Left lung (tissue), 14 donors: ENCODE measurements at places on chromosomes 11 and 22. TPM values are rescaled to one million over a fixed set of nuclear protein-coding genes. Genes with fewer than 3 reads are reported as not detected.

The POU2F3 gene
- total RNA-seq = 3.3 TPM

The DCDC1 gene
- total RNA-seq = 0.09 TPM

The RAG1 gene
- total RNA-seq = 0.50 TPM

GRCh38 chr11:12536566-12536965, 137.7 kb upstream of the TEAD1 start:
- peaks cover 2% of the 10 kb centered on the region for H3K4me1 ChIP-seq
- H3K36me3 ChIP-seq = peaks cover 9% of the 10 kb centered on the region
- H3K27me3 ChIP-seq = no peaks in the 10 kb centered on the region
- no peak overlapping the region for H3K27ac ChIP-seq
- DNase-seq = no peak

The TBC1D22A gene
- total RNA-seq = 33.5 TPM

DNA sequence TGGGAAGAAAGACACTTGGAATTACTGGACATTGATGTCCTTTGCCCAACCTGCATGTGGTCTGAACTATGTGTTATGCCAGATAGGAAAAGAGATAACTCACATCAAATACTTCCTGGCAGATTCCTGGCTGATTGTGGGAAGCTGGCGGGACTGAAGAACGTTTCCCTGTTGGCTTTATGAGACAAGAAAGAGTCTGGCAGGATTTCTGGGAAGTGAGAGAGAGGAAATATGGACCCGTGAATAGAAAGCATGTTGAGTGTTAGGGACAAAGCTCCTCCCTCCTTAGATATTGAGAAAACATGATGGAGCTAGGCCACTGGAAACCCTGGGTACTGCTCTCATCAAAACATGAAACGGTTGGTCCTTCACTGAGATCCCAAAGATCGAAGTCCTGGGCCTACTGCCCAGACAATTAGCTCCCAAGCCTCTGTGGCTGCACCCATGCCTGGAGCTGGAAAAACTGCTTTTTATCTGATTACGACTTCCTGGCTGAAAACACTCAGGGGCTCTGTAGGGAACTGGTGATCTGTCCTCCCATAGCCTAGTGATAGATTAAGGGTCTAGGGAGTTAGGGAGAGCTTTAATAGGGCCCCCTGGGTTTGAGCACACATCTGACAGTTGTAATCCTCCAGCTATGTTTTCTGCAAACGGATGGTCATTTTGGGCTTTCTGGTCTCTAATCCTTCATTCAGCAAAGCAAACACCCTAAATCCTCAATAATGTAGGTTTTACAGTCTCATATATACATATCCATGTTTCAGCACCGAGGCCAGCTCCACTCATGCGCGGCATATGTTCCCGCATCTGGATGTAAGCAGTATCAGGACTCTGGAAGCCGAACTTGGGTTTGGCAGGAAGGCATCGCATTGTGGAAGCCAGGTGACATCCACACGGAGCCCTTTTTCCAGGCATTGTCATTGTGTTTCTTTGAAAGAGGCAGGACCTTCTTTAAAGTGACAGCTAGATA, 6.1 kb upstream of the B3GAT1 start:
- no peak overlapping the region for H3K4me3 ChIP-seq
- peaks cover 2% of the 10 kb centered on the region for H3K27me3 ChIP-seq
- no peaks in the 10 kb centered on the region for H3K36me3 ChIP-seq
- H3K27ac ChIP-seq = no peak overlapping the region

DNA sequence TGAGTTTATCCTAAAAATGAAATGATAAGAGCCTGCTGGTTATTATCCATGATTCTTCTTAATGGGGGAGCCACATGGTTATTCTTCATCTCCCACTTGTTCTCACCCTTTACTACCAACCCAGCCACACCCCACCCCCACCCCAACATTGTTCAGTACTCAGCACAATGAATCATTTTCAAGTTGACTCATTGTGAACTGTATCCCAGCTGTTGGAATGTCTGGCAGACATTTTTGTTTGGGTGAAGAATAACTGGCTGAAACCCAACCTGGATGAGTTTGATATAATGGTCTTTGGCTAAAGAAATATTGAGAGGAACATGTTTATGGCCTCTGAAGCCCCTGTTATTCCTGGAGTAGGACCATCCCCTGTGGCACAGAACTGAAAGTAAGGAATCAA, 136.2 kb downstream of the ELP4 start:
- DNase-seq = no peak
- H3K27ac ChIP-seq = no peak overlapping the region
- H3K4me1 ChIP-seq = peaks cover 4% of the 10 kb centered on the region

- no peak overlapping the region for H3K27ac ChIP-seq
- peaks cover 25% of the 10 kb centered on the region for H3K4me1 ChIP-seq
- peaks cover 13% of the 10 kb centered on the region for H3K27me3 ChIP-seq
- DNase-seq = no peak
These were observed 5.6 kb downstream of the NECTIN1 start for GRCh38 chr11:119723243-119723951.

The GPHA2 gene
- not detected for total RNA-seq

DNA sequence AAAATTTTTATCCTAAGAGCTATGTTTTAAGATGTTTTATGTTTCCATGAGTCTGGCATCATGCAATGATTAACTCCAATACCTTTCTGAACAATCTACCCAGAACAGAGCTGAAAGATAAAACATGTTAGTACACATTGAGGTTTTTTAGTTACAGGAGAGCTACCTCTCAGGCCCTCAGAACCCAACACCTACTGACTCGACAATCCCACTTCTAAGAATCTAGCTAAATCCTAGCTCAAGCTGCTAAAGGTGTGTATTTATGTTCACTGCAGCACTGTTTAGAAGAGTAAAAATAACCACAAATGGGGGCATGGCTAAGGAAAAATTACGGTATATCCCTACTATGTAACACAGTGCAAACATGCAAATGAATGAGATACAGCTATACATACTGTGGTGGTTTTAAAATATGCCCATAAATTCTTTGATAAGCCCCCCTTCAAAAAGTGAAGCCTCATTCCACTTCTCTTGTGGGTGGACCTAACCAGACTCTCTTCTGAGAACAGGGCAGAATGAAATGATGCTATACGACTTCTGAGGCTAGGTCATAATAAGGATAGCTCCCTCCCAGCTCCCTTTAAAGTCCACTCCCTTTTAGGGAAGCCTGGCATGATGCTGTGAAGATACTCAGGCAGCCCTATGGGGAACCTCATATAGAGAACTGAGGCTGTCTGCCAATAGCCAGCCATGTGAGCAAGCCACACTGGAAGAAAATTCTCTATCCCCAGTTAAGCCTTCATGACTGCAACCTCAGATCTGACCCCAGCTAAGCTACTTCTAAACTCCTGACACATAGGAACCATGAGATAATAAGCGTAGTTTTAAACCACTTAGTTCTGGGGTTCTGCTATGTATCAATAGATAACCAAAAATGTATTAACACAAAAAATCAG, 29.5 kb downstream of the TMEM123 start:
- H3K27me3 ChIP-seq = no peaks in the 10 kb centered on the region
- DNase-seq = no peak
- no peaks in the 10 kb centered on the region for H3K36me3 ChIP-seq
- no peaks in the 10 kb centered on the region for H3K4me1 ChIP-seq
- H3K27ac ChIP-seq = no peak overlapping the region

- H3K27me3 ChIP-seq = no peaks in the 10 kb centered on the region
- H3K4me1 ChIP-seq = no peaks in the 10 kb centered on the region
- H3K4me3 ChIP-seq = no peak overlapping the region
- H3K36me3 ChIP-seq = no peaks in the 10 kb centered on the region
- no peak overlapping the region for H3K27ac ChIP-seq
- DNase-seq = no peak
These were observed 666.4 kb downstream of the BRD1 start for GRCh38 chr22:49161002-49161850.

GRCh38 chr11:83249972-83250593, 36.1 kb downstream of the CCDC90B start:
- no peak overlapping the region for H3K27ac ChIP-seq
- H3K4me1 ChIP-seq = no peaks in the 10 kb centered on the region
- no peaks in the 10 kb centered on the region for H3K36me3 ChIP-seq
- no peak overlapping the region for H3K4me3 ChIP-seq
- no peaks in the 10 kb centered on the region for H3K27me3 ChIP-seq
- DNase-seq = peak; percentile 40

GRCh38 chr11:117670443-117670842, 126.6 kb downstream of the DSCAML1 start:
- no peaks in the 10 kb centered on the region for H3K36me3 ChIP-seq
- H3K27me3 ChIP-seq = no peaks in the 10 kb centered on the region
- no peaks in the 10 kb centered on the region for H3K4me1 ChIP-seq
- no peak overlapping the region for H3K4me3 ChIP-seq
- no peak overlapping the region for H3K27ac ChIP-seq

The PDGFD gene
- total RNA-seq = 2.1 TPM

The KCTD14 gene
- 17.7 TPM for total RNA-seq

DNA sequence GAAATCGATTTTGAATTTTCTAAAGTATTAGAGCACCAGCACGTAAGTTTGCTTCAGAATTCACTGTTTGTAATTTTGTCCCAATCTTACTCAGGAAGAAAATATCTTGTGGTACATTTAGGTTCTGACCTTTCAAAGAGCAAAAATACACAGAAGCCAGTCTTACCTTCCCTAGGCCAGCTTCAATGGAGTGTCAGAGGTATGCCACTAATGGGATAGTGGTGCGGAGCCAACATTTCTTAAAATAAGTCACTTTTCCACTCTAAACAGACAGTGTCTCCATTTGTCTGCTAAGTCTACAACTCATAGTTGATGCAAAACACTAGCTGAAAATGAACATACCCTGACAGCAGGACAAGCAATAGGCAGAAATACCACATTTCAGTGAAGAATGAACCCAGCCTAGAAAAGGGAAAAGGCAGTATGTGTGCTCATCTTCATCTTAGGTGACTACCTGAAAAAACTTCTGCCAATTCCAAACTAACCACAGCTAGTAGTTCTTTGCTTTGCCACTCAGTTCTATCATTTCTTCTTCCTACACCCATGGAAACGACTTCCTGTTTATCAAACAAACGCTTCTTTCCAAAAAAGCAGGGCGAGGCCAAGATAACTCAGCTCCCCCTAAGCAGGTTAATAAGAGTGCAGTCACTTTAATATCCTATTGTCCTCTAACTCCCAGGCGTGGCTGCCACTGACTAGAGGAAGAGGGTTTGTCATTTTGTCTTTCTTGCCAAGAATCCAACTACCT, 94.0 kb upstream of the APOA1 start:
- H3K36me3 ChIP-seq = peaks cover 7% of the 10 kb centered on the region
- H3K4me1 ChIP-seq = peaks cover 59% of the 10 kb centered on the region
- no peak overlapping the region for H3K4me3 ChIP-seq
- no peaks in the 10 kb centered on the region for H3K27me3 ChIP-seq
- H3K27ac ChIP-seq = peak overlapping the region; percentile 53

- DNase-seq = no peak
- no peak overlapping the region for H3K27ac ChIP-seq
- no peak overlapping the region for H3K4me3 ChIP-seq
- H3K4me1 ChIP-seq = no peaks in the 10 kb centered on the region
These were observed 445.7 kb upstream of the CHORDC1 start for GRCh38 chr11:90668502-90668901.

The PICALM gene
- 159 TPM for total RNA-seq

DNA sequence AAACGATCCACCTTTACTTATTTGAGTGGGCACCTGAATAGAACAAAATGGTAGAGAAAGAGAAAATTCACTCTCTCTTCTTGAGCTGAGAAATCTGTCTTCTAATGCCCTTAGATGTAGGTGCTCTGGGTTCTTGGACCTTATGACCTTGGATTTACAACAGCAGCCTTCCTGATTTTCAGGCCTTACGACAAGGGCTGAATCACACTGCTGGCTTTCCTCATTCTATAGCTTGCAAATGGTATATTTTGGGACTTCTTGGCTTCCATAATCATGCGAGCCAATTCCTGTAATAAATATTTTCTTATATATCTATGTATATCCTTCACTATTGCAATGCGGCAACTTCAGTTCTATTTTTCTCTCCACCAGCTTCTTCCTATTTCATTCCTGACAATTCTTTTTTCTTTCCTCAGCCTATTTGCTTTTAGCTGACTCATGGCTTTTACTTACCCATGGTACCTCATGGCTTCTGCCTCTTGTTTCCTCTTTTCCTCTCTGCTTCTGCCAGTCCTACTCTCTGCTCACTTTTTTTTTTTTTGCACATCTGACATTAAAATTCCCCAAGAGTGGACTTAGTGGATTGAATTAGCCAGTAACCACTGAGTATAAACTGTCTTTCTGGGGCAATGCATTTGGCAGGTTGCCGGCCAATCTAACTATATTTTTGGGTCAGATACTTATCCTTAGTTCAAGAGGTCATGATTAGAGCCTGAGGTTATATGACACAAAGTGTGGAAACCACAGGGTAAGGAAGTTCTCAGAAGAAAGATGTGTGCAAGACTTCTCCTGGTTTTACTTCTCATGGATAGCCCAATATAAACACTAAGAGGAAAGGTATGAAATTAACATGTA, 359.5 kb downstream of the TMEM135 start:
- H3K27me3 ChIP-seq = no peaks in the 10 kb centered on the region
- H3K27ac ChIP-seq = no peak overlapping the region
- H3K4me3 ChIP-seq = no peak overlapping the region
- no peak for DNase-seq

The TUB gene
- 7.1 TPM for total RNA-seq

DNA sequence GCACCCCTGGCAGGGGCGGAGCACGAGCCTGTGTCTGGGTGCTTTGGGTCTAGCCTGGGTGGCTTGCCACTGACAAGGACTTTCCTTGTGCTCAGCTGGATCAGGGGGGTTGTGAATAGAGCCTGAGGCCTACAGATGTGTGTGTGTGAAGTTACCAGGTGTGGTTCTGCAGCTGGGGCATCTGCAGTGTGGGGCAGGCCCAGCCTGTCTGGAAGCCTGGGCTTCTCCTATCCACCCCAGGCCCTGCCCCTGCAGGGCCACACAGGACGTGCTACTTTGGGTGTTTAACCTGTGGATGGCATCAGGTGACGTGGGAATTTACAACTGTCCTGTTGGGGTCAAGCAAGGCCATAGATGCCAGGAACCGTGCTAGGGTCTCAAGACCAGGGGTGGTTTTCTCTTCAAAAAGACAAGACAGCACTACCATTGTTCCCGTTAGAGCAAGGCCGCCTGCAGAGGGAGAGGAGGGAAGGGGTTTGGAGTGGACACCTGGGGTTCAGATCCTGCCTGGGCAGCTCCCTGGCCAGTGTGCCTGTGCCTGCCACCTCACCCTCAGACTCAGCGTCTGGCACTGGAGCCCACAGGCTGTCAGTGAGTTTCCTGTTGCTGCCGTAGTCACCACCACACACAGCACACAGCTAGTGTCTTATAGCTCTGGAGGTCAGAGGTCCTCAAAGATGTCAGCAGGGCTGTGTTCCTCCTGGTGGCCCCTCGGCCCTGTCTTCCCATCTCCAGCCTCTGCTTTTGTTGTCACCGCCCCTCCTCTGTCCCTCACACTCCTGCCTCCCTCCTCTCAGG, 31.6 kb downstream of the CTTN start:
- peaks cover 49% of the 10 kb centered on the region for H3K27me3 ChIP-seq
- H3K27ac ChIP-seq = no peak overlapping the region
- no peaks in the 10 kb centered on the region for H3K4me1 ChIP-seq
- no peak for DNase-seq
- peaks cover 100% of the 10 kb centered on the region for H3K36me3 ChIP-seq

GRCh38 chr11:115249061-115249578, 255.1 kb downstream of the CADM1 start:
- no peak overlapping the region for H3K4me3 ChIP-seq
- no peak for DNase-seq
- no peaks in the 10 kb centered on the region for H3K36me3 ChIP-seq
- no peaks in the 10 kb centered on the region for H3K4me1 ChIP-seq
- H3K27me3 ChIP-seq = no peaks in the 10 kb centered on the region
